Ammon's horn (tissue), 1 donor: ENCODE measurements at places on chromosomes 13 and 19.

DNA sequence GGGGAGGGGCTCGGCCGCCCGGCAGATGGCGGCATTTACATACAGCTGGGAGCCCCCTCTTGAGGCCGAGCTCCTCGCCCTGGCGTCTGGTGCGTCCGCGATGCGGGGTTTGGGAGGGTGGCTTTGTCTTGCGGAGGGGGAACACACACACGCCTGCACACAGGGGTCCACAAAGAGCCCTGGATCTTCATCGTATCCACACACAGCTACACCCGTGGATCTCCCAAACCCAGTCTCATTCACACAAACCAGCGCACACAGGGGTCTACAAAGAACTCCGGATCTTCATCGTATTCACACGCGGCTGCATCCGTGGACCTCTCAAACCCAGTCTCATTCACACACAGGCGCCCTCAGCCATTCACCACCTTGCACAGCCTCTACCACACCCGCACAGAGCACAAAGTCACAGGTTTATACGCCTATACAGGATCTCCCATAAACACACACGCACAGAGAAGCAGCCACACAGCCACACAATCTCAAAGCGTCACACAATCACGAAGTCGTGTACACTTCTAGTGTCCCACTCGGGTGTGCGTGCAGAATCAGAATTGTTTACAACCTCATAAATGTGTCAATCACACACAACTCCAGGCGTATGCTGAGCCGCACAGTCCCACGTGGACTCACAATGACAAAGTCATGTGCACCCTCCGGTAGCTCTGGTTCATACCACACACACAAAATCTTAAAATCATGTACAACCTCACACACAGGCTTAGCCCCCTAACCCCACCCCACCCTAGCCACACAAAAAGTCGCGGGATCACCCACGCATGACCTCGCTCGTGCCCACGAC lies 550 bp upstream of the DLL3 start:
- peak; percentile 49 for DNase-seq

DNA sequence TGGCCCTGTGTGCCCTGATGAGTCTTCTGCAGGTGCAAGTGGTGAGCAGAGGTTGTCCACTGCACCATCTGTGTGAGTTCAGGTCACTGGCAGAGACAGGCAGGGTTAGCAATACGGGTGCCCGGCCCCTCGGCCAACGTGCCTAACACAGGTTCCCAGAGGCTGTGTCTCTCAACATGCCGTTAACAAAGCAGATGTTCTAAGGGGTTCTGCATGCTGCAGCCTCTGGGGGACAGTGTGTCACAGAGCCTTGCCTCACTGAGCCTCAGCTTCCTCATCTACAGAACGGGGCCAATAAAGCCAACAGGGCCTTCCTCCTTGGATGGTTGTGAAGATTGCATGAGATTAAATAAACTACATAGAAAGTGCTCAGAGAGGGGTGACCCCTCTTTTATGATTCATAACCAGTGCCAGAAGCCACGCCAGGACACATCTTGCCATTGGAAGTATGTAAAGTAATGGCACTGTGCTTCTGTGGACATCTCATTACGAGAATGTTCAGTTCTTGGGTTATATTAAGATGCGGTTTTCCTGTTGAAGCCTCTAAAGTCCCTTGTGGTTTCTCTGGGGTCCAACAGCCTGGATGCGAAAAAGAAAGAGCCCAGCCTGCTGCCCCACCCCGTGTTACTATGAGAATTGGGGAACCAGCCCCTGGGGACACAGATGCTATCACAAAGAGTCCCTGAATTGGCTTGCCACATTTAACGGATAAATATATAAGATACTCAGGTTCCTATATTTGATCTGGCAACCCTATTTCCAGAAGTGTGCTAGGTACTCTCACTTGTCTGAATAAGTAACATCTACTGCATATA lies 11.2 kb upstream of the ARHGEF18 start:
- DNase-seq, result peak; percentile 60

- DNase-seq, result no peak
Observed at GRCh38 chr19:16148443-16149229, 5.2 kb downstream of the HSH2D start.

GRCh38 chr13:76724421-76724820 lies 161.8 kb downstream of the KCTD12 start:
- DNase-seq, result no peak

DNA sequence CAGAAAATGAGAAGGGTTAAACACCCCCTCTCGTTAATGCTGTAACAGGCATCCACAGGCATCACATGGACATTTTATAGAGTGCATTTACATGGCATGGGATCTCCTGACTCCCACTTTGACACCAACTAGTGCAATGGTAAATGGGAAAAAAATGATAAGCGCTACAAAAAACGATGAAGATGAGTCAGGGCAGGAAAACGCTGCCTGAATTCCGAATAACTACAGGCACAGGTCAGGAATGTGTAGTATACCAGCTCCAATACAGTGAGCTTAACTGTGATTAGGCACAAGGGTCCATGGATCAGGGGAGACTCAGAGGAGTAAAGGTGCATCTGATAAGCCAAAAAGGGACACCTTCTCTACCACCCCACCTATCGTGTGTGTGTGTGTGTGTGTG lies 223.6 kb downstream of the FOXO1 start:
- no peak for DNase-seq

GRCh38 chr19:51986309-51987291 lies at the start of gene ZNF350:
ZNF350 (minus strand) TSS chr19:51986840; CDS start chr19:51974360, 12,480 bp downstream.
- DNase-seq, result peak; percentile 97

DNA sequence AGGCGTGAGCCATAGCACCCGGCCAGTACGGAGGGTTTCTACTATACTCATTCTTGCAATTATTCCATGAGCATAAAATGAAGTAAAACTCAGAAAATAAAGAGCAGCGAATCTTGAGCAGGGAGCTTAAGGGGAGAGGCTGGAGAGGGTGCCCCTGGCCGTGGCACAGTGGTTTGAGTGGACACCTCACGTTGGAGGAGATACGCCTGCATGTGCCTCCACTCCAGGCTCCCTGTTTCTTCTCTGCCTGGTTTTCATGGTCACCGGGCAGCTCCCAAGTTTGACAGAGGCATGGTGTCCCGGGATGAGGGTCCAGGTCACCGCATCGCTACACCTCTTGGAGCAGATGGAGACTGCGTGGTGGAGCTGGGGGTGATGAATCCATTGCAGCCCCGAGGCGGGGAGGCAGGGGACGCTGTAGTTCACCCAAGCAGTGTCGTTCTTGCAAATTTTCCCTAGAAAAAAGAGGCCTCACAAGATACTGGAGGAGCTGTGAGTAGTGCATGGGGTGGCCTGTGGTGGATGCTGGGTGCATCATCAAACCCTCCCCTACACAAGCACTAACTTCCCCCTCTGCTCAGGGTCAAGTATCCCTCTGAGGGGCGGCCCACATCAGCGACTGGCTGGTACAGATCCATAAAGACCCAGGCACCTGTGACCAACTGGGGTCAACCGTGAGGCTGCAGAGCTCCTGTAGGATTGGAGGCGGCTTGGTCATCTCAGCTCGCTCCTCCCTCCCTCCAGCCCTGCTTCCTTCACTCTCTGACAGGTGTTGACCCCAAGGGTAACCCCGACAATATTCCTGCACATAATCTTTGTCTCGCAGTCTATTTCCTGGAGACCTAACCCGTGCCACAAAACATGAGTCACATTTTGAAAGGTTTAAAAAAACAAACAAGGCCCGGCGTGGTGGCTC lies 3.6 kb upstream of the MIER2 start:
- DNase-seq, result no peak

DNA sequence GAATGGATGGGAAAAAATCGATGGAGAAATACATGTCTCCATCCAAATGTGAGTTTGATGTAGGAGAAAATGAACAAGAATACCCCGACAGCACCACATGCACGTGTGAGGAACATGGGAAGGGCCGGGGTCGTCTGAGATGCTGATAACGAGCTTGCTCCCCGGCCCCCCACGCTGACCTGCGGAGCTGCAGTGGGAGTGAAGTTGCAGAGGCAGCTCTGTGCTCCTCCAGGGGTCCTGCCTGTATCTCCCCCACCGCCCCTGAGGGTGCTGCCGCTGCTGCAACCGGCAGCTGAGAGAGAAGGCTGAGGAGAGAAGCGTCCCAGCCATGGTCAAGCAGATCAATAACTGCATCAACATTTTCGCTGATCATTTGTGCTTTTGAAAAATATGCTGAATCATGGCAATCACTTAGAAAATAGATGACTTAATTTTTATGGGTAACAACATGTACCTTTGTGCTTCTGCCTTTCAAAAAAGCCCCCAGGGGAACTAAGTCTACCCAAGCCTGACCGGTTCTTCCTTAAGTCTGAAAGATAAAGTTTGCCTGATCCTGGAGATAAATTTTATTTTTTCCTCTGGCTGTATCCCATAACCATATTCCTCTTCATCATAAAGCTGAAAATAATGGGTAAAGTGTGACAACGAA lies 18.2 kb upstream of the NAXD start:
- DNase-seq, result no peak

GRCh38 chr19:58518256-58519086 lies 1.1 kb downstream of the ZBTB45 start:
- no peak for DNase-seq

- no peak for DNase-seq
Observed at GRCh38 chr19:55550321-55550650, 4.9 kb upstream of the SBK3 start.

DNA sequence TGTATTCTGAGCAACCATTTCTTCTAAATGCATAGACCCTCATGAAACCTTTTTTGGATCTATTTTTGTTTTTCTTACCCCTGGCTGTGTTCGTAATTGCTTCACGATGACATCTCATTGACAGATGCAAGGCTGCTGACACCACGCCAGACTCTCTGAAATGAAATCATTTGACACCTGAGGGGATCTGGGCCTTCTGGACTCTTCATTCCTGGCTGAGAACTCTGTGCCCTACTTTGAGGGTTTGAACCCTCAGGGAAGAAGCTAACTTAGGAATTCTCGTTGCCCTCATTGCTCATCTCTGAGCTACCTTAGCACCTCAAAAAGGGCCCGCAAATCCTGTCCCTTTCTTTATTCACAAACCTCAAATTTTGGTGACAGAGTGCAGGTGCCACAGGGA lies 40.5 kb upstream of the NBEA start:
- no peak for DNase-seq

- DNase-seq, result no peak
Observed at GRCh38 chr19:35533822-35534392, 651 bp downstream of the GAPDHS start.

DNA sequence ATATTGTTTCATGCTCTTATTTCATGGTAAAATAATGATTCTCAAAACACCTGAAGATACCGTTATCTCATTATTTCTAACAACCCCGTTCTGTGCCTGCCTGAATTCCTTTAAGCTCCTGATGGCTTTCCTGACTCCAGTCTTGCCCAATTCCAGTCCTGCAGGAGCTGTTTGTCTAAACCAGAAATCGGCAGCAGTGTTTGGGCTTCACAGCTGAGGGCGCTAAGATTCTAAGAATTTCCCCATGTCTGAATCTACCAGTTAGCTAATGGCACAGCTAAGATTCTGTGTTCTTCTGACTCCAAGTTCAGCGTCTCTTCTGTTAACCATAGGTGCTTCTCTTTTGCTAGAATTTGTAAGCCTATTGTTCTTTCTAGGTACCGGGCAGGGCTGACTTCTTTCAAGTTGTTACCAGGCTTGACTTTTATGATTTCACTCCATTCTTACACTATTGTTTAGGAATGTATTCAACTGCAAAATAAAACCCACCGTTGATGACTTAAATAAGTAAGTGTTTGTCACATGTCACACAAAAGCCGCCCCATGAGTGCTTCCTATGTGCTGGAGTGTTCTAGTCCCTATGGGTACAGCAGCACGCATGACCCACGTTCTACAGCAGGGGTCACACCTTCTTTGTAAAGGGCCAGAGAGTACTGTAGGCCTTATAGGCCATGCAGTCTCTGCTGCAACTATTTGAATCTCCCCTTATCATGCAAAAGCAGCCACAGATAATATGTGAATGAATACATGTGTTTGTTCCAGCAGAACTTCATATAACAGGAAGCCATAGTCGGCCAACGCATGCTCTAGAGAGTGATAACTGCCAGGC lies 168.3 kb upstream of the RNF113B start:
- no peak for DNase-seq

DNA sequence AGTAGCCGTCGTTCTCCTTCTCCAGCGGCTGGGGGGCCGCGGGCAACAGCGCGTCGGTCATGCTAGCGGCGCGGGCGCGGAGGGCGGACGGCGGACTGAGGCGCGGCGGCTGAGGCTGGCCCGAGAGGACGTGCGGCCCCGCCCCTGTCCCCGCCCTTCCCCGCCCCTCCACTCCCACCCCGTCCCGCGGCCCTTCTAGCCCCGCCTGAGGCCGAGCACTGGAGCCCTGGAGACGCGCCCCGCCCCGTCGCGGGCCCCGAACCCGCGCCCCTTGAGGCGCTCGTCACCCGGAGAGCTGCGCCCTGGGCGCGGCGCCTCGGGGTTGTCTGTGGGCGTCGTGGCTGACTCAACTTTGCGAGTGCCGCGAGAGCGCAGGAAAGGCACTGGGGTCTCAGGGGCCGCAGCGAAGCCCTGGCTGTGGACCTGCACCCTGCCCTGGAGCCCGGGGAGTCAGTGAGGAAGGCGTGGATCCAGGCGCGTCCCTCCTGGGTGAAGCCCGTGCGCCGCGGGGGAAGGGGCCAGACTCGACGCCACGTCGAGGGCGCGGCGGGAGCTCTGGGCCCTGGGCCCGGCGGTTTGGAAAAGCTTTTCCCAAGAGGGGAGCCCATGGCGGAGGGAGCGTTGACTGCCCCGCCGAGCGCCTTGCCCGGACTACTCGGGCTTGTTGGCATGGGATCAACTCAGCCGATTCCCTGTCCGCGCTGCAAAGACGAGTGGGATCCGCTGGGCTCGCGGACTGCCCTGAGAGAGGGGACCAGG lies at the start of gene RHPN2:
Gene RHPN2, minus strand, starts transcription at position 97 of the 759 bp plus-strand sequence. Its CDS starts 36 bp downstream, at position 61.
- peak; percentile 64 for DNase-seq

- no peak for DNase-seq
Observed at GRCh38 chr19:19051478-19052213, 12.1 kb upstream of the SLC25A42 start.

DNA sequence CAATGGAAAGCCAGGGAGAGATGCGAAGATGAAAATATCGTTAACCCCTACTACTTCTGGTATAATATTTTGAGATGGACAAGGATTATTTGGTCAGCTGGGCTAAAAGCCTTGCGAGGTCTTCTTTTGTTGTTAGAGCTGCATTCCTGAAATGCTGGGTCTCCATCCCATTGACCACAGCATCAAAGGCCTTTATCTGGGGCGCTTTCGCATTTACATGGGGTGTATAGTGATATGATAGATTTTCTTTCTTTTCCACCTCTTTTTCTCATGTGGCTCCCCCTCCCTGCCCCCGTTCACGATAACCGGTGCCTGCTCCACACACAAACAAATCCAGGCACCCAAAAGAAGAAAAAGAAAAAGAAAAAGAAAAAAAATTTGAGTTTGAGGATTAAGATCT lies 77.5 kb downstream of the ZNF536 start:
- DNase-seq, result no peak

- DNase-seq, result no peak
Observed at GRCh38 chr13:24261566-24261965, 47.8 kb upstream of the C1QTNF9 start.

- no peak for DNase-seq
Observed at GRCh38 chr13:76231522-76232167, 595.5 kb downstream of the LMO7 start.

GRCh38 chr19:8208119-8208921 lies 850 bp upstream of the CERS4 start:
- peak; percentile 65 for DNase-seq
